ENCODE measurements at places on chromosomes 12 and 14.

DNA sequence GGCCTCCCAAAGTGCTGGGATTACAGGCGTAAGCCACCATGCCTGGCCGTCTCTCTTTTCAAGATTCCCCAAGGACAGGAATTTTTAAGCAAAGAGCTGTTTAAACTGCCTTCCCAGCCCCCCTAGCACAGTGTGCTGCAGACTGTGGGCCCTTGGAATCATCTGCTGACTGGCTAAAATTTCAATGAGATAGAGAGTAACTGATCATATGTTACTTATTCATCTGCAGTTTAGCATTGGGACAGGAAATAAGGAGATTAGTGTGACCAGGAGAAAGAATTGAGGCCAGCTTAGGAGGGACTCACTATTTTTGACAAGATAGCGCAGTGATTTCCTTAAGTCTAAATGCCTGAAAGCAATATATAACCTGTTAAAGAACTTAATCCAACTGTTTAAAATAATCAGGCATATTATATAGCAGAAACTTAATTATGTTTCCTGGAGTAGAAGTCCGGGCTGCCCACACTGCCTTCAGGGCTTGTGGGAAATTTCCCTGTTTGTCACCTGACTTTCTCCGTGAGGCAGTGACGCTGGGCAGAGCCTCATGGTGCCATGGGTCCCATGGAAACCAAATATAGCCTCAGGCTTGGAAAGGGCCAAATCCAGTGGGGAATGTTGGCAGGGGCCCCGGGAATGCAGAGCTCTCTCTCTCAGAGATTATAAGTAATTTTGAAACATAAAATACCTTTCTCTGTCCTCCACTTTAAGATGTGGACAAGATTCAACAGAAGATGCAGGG is 22.8 kb upstream of the CEBPE start:
- DNase-seq: no peak

DNA sequence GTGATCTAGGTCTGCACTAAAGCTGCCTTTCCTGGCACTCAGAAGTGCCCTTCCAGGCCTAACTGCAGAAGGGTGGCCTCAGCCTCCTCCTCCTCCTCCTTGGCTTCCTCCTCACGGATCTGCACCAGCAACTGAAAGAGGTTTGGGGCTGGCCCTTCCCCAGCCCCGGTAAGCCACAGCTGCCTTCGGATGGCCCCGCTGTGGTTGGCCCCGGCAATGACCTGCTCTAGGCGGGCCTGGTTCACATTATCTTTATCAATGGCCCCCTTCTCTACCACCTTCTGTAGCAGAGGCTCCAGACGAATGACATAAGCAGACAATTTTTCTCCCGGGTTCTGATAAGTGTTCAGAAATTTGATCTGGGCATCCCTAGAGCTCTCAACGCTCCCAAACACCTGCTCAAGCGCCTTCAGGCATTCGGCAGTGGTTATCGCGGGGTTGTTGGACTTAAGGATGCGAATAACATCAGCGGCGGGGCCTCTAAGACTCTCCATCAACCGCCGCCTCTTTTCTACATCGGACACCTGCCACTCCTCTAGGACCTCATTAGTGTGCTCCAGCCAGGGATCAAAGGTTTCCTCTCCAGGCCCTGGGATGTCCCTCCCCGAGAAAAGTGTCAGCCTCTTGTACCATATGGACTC is 1.5 kb downstream of the PNMA1 start:
- peak; percentile 23 for DNase-seq

- no peak for DNase-seq
These were observed 156.9 kb downstream of the CAND1 start for GRCh38 chr12:67426067-67426466.

- no peak for DNase-seq
These were observed 112.5 kb downstream of the FBXL14 start for GRCh38 chr12:1481906-1482305.

- DNase-seq: no peak
These were observed 1.4 kb downstream of the CCDC177 start for GRCh38 chr14:69573205-69573830.

All from stimulated activated CD8-positive, alpha-beta memory T cell treated with anti-CD3 and anti-CD28 coated beads, Interleukin-7, amount 100 ng/mL, for 48 hours (primary cell).